ENCODE measurements at places on chromosomes 3 and 15.

DNA sequence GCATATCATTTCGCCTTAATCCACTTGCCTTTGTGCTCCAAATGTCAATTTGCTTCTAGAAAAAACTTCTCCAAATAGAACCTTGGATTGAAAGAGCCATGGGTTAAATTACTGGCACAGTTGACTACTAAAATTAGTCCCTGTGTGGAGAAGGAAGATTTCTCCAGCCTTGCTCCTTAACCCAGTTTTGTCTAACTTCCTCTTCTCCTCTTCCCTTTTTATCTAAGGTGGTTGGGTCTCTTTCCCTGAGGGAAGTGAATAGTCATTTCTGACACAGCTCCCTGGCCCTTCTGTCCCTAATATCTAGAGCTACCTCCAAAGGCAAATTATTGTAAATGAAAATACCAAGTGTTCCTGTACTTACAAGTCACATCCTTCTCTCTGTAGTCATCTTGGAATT is 527.9 kb upstream of the TBL1XR1 start:
- DNase-seq, result no peak

GRCh38 chr3:34218706-34219385 is 420.4 kb downstream of the PDCD6IP start:
- peak; percentile 37 for DNase-seq

- no peak for DNase-seq
These were observed 4.0 kb downstream of the TNK2 start for GRCh38 chr3:195904368-195904767.

GRCh38 chr15:25170113-25170731 is 215.4 kb downstream of the SNRPN start:
- no peak for DNase-seq

DNA sequence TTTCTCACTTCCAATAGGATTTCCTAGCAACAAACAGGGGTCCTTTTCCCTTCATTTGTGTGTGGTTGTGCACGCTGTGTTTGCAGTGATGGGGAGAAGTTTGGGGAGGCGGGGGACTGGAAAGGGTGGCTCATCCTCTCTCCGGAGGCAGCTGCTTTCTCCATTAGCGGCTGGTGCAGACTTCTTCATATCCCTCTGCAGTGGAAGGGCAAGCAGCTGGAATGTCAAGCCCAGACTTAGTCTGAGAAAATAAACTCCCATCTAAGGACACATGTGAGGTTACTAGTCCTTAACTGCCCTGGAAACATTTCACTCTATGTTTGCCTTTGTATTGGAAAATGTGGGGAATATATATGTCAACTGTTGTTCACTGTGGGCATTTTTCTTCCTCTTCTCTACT is 467.0 kb upstream of the RASGRP1 start:
- DNase-seq, result no peak

Measured in fibroblast of skin of right quadriceps (primary cell).